CD4-positive, alpha-beta T cell (primary cell): ENCODE measurements at places on chromosomes 5 and 9.

GRCh38 chr9:110323818-110324217 lies 13.8 kb downstream of the TXNDC8 start:
- DNase-seq = no peak

DNA sequence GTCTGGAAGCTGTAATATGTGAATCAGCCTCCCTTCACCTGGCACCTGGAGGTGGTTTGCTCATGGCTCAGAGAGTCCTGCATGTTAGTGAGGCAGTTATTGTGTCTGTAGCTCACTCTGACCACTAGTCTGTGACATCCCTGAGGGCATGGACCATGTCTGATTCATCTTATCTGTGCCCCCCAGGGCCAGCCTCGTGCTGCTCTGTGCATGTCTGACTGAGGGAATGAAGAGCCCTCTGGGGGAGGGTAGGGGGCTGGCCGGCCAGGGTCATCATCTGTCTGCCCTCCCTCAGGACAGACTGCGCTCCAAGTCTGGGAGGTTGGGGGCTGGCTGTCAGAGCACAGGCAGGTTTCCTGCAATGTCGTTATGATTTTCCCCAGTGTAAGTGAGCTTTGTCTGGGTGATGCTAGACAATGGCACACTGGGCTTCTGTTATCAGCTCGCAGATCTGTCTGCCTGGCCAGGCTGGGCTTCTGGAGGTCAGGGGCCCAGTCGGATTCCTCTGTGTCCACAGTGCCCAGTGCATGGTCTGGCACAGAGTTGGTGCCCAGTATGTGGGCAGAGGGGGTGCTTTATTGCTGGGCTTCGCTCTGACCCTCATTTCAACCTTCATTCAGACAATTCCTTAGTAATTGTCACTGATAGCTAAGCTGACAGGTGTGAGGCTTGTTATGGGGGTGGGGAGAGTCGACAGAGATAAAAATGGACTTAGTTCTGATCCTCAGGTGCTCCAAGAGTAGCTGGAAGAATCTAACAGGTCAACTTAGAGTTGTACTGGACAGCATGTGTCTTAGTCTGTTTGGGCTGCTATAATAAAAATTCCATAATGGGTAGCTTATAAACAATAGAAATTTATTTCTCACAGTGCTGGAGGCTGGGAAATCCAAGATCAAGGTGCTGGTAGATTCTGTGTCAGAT lies 85.7 kb upstream of the SHB start:
- no peak for DNase-seq

- DNase-seq = no peak
Observed at GRCh38 chr9:136648751-136649150, 14.0 kb upstream of the EGFL7 start.

GRCh38 chr9:21031091-21031807 lies at the start of gene HACD4:
HACD4 (minus strand) TSS chr9:21031640; CDS start chr9:21031590, 50 bp downstream.
- DNase-seq = peak; percentile 80

- no peak for DNase-seq
Observed at GRCh38 chr5:52925001-52925400, 64.2 kb upstream of the ITGA2 start.

GRCh38 chr9:98150721-98151120 lies 31.7 kb upstream of the TRIM14 start:
- no peak for DNase-seq

DNA sequence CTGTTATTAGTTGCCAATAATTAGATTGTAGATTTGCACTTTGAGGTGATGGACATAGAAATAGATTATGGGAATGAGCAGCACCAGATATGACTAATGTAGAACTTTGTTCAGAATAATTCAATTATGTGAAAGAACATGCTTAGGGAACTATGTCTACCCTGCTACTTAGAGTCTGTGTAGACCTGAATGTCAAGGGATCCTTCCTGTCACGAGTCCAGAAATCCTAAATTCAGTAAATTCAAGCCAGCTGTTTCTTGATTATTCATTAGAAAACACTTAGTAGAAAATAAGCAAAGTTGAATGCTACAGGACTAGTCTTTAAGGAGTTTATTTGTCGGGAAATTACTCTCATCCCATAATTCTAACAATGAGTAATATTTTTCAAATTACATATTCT lies 887.3 kb upstream of the SEMA6A start:
- no peak for DNase-seq

GRCh38 chr9:90078988-90079421 lies 474.2 kb downstream of the GADD45G start:
- no peak for DNase-seq

GRCh38 chr5:114473541-114473940 lies 111.7 kb downstream of the KCNN2 start:
- no peak for DNase-seq

GRCh38 chr9:127755061-127756060 lies 20.3 kb upstream of the TOR2A start:
- DNase-seq = no peak

DNA sequence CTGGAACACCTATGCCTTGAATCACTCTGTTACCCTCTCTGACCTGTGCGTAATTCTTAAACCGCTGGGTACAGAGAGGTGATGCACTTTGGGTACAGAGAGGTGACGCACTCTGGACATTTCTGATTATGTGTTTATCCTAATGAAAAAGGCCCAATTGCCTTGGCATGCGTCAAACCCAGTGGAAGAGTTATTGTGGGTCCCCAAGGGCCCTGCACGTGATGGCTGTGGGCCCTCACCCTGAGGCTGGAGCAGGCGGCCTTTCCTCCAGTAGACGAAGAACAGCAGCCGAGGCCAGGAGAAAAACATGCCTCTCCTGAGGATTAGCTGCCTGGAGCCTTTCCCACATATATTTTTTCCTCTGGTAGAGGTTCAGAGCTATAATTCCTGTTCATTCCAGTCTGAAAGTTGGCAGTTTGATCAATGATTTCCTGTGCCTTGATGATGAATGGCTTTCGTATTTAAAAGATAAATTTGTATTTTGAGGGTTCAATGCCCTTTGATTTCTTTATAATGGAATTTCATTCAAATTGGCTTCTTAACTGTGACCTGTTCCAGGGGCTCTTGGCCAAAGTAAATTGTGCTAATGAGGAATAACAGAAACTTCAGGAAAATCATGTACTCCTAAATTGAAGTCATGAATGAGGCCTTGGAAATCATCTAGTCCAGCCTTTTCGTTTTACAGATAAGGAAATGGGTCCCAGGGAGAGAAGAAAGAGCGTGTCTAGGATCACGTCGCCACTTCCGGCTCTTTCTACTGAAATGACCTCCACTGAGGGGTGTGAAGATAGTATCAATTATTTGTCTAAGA lies 22.8 kb downstream of the ACER2 start:
- no peak for DNase-seq

GRCh38 chr9:133945977-133946753 lies 46.0 kb downstream of the VAV2 start:
- DNase-seq = no peak

- no peak for DNase-seq
Observed at GRCh38 chr5:146607659-146608332, 91.8 kb upstream of the GPR151 start.

DNA sequence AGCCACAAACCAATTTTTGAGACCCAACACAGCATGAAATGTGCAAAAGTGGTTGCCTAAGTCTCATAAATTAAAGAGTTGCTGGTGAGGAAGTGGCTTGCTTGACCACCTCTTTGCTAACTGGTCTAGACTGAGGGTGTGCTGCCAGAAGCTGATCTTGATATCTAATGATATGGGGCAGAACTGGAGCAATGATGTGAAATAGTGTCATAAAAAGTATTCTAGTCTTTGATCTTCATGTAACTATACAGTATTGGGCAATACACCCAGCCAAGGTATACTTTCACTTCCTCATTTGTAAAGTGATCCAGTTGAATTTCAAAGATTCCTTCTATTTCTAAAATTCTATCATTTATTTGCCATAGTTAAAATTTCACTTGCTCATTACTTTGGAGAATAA lies 5.9 kb upstream of the YTHDC2 start:
- DNase-seq = no peak

DNA sequence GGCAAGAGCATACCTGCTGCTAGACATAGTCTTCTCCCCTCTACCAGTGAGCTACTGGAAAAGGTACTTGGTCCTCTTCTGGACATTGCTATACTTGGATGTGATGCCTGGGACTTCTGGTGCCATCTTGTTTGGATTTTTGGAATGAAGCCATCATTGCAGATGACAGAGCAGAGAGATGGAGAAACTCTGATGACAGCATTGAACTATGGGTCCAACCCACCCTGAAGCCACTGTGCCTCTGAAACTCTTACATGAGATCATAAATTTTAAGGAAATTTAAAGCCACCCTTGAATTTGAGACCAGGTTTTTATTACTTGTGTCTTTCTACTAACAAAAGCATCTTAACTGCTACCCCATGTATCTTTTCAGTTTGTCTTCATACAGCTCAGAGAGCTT lies 151.1 kb upstream of the SMIM23 start:
- no peak for DNase-seq

GRCh38 chr5:88487066-88487465 lies 218.4 kb upstream of the TMEM161B start:
- DNase-seq = no peak

- DNase-seq = no peak
Observed at GRCh38 chr5:120122703-120123102, 341.4 kb upstream of the PRR16 start.

DNA sequence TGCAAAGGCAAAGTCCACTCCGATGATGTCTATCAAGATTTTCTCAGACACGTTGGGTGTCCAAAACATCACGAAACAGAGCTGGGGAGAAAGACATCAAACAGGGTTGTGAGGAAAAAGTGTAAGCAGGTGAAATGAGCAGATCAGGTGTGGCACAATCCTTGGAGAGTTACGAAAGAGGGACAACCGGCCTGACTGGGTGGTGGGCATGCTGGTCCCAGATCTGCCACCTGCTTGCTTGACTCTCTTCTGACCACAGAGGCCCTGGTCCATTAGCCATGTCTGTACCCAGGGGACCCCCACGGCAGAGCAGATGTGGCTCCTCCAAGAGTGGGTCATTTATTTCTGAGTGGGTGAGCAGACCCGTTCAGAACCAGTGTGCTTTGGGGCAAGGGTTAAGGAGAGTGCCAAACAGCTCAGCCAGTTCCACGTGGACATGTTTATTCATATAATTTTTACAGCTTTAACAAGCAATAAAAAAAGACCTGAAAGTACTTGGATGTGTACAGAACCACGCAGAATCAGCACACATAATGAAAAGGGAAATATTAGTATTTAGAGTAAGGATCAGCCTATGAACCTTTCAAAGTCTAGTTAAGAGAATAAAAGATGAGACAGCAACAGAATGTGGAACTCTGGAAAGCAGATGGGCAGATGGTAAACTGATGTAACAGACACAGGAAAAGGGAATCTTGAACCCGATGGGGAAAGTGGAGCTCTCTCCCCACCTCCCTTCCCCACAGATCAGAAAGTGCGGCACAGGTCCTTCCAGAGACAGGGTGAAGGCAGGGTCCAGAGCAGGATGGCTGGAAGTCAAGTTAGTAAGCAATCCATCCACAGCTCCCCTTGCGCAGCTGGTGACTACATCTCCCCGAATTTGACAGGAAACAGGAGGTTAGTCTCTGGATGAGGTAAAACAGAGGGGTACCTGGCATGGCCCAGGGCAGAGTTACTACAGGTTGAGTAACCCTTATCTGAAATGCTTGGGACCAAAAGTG lies 52.5 kb downstream of the OTULIN start:
- DNase-seq = no peak

GRCh38 chr5:173581408-173582215 lies 34.8 kb downstream of the BOD1 start:
- peak; percentile 10 for DNase-seq

DNA sequence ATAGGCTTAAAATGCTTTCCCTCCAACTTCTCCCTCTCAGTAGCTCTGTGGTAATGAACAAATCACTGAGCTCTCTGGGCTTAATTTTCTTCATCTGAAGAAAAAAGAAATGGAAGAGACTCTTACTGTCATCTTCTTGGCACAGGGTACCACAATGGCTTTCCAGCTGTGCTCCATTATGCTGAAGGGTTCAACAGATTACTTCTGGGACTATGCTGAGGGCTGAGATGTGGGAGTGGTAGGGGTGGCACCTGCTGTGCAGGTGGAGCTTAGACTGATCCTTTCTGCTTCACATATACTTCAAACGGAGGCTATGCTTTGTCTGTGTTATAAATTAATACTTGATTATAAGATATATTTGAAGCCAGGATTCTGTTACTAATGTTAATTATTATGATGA lies 840.2 kb upstream of the C9orf72 start:
- DNase-seq = no peak

GRCh38 chr5:124200381-124200780 lies 546.1 kb downstream of the ZNF608 start:
- DNase-seq = no peak

- peak; percentile 85 for DNase-seq
Observed at GRCh38 chr5:170254056-170254455, 21.3 kb downstream of the C5orf58 start.

- DNase-seq = no peak
Observed at GRCh38 chr5:123518111-123518510, 6.1 kb downstream of the CSNK1G3 start.

- peak; percentile 53 for DNase-seq
Observed at GRCh38 chr9:35114113-35114839, 1.4 kb downstream of the ATOSB start.

DNA sequence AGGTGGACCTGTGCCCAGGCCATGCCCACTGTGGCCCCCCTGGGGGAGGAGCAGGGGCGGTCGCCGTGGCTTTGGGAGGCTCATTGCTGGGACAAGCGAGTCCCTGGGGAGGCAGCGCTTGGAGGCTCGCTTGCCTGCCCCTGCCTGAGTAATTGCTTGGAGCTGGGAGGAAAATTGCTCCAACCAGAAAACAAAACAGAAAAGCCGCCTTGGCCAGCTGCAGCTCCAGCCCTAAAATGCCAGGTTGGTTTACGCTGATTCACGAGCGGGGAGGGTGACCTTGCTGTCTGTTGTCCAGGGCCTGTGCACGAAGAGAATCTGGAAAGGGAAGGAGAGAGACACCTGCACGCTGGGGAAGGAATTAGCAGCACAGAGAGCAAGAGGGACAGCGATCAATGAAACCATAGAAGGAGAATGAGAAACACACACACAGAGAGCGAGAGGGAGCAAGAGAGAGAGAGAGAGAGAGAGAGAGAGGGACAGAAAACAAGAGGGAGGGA lies 25.3 kb downstream of the NTNG2 start:
- no peak for DNase-seq

- no peak for DNase-seq
Observed at GRCh38 chr5:160556846-160557245, 135.2 kb downstream of the PTTG1 start.

- no peak for DNase-seq
Observed at GRCh38 chr9:111529787-111530186, 4.8 kb downstream of the ZNF483 start.

DNA sequence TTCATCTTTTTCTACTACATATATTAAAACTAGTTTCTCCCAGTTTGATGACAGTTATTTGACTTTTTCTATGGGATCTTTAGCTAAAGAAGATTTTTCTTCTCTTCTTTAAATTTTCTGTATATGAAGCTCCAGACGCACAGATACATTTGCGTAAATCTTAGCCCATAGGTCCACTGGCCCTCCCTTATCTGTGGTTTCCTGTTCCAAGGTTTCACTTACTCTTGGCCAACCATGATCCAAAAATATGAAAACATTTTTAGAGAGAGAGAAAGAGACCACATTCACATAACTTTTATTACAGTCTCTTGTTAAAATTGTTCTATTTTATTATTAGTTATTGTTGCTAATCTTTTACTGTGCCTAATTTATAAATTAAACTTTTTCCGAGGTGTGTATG lies 270.2 kb upstream of the DAPK1 start:
- no peak for DNase-seq

- no peak for DNase-seq
Observed at GRCh38 chr5:119527351-119527750, 75.1 kb downstream of the HSD17B4 start.

- no peak for DNase-seq
Observed at GRCh38 chr5:14326035-14326903, 183.1 kb downstream of the TRIO start.
